AG04450 (cell line): ENCODE measurements at places on chromosomes 2 and 18.
A peak's percentile ranks its signal among the peaks of the same experiment; 100 is the strongest.

DNA sequence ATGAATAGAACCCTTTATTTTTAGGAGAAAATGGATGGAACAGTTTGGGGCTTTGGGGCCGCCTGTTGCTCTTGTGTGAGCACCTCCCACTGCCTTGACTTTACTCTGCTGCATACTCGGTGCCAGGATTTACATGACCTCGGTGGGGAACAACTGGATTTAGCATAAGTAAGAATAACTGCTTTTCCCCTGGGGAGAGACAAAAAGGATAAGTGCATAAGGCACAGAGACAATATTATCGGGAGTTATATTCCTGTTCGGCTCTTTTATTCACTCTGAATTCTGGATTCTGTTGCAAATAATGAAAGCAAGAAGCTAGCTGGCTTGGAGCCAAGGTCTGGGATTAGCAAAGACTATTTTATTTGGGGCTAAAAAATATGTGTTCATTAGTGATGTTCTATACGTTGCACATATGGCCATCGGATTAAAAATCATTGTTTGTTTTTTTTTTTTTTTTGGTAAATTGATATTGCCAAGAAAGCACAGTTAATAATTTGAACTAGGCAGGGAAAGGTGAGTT, 69.8 kb downstream of the CYBRD1 start:
- no peak for DNase-seq

DNA sequence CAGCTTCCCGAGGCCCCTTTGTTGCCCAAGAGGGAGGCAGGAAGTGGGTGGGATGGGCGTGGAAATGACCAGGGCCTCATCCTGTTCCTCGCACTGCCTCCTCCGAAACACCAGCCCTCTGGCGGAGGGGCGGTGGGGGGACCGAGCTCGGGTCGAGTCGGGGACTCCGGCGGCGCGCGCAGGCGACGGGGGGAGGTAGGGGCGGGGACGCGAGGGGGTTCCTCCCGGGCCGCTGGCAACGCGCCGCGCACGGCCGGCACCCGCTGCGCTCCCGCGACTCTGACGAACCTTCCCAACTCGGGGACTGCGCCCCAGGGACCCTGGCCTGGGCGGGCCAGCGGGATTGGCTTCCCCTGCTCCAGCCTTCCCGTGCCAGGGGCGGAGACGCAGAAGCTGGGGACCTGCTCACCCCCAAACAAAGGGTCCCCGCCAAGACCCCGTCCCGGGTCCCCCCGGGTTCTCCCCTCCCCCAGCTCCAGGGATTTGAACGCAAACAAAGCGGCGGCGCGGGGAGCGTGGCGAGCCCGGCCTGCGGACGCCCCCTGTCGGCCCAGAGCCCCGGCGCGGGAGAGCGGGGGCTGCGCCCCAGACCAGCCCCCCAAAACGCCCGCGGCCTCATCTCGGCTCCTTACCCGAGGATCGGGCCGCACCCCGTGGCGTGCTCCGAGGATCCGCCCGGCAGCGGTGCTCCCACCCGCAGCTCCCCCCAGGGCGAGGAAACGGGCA, 1.2 kb downstream of the SEMA4C start:
- DNase-seq: peak; percentile 83

DNA sequence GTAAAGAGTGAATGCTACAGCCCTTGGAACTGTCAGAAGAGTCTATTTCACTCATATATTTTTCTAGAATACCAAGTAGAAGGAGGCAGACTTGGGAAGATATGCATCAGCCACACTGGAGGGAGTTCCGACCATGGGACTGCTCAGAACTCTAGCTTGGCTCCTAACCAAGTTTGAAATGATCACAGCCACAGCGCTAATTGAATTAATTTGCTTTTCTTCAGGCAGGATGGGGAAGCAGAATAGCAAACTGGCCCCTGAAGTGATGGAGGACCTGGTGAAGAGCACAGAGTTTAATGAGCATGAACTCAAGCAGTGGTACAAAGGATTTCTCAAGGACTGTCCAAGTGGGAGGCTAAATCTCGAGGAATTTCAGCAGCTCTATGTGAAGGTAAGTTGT, 51.4 kb downstream of the VSNL1 start:
- no peak for DNase-seq

DNA sequence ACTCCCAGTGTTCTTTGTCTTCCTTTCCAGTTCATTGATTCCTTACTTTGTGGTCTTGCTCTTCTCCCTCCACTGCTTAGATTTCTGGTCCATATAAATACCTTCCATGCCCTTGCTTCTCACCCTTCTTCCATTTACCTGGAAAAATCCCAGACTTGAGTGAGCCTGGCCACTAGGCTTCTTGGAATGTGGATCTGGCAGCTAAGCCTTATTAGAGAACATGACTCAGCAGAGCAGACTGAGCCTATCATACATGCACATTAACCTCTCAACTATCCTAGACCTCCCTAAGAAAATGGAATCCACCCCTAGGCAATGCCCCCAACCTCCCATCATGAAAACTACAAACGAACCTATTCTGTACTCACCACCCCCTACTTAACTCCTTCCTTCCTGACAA, 127.7 kb downstream of the RHBDD1 start:
- DNase-seq: peak; percentile 13

DNA sequence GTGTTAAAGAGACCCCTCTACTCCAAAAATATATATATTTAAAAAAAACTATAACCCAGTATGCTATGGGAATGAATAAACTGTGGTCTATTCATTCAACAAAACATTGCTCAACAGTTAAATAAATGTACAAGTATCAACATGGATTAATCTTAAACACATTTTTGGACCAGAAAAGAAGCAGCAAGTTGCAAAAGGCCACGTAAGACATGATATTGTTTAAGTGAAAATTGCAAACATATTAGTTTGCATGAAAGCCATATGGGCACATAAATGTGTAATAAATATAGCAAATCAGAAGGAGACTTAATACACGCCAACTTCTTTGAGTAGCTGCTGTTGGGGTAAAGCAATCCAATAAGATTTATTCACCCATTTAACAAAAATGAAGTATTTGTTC, 321.5 kb downstream of the FBXO15 start:
- peak; percentile 38 for DNase-seq

GRCh38 chr18:32919799-32920198, 147.0 kb upstream of the KLHL14 start:
- no peak for DNase-seq

DNA sequence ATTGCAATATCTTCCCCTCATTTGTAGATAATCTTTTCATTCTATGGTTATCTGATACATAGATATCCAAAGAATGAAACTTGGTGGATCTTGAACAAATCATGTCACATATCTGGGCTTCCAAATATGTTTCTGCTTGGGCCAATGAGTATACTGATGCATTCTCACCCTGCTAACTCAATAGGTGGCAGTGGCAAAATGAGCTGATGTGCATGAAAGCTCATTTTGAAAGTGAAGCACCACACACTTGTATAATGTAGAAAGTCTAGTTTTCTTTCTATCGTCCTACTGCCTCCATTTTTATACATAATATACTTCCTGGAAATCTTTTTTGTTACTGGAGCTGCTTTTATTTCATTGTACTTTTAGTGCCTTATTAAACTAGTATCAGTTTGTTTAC, 208.2 kb downstream of the PRKCE start:
- no peak for DNase-seq

DNA sequence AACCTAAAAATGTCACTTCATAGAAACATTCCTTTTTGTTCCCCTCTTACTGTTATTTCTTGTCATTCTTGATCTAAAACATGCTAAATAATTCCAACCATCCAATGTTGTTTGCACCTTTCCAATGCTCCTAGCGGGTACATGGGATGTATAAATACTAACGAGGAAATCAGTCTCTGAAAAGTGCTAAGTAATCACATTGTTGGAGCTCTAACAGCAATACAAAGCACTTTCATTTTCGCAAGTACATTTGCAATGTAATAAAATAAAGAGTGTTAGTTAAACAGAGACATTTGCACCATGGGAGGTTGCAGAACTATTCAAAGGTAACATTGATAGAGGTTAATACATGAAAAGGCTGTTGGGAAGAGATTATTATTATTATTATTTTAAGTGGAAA, 286.2 kb upstream of the ACVR2A start:
- no peak for DNase-seq

- no peak for DNase-seq
Measured at GRCh38 chr2:154408786-154409185, 289.7 kb upstream of the KCNJ3 start.

DNA sequence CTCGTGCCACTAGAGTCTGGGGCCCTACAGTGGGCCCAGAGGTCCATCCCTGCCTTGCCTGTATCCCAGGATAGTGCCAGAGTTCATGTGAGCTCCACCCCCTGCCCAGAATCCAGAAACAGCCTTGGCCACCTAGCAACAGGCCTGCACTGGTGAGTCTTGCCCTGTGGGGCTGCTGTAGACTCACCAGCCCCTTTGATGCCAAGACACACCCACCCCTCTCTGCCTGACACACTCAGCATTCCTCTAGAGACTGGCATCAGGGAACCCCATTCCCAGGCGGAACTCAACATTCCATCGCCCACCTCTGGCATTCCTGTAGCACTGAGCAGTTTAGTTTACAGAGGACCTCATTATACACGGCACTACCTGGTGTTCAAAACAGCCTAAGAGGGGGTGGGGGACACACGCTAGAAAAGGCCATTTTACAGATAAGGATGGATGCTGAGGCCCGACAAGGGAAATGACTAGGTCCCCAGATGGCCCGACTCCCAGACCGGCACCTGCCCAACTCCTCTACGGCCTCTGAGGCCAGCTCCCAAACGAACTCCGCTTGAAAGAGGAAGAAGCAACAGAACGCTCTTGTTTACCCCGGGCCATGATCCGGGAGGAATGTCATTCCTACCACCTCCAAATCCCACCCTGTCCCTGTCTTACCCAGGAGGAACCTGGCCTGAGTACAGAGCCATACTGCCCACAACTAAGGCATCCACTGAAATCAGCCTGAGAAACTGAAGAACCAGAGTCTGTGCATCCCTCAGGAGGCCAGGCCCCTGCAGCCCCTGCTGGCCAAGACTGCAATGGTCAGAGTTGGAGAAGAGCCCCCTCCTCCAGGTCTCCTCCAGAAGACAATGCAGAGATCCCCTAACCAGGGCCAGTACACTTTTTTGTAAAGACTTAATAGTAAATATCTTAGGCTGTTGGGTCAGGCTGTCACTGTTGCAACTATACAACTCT, 180.2 kb downstream of the TNS1 start:
- no peak for DNase-seq

DNA sequence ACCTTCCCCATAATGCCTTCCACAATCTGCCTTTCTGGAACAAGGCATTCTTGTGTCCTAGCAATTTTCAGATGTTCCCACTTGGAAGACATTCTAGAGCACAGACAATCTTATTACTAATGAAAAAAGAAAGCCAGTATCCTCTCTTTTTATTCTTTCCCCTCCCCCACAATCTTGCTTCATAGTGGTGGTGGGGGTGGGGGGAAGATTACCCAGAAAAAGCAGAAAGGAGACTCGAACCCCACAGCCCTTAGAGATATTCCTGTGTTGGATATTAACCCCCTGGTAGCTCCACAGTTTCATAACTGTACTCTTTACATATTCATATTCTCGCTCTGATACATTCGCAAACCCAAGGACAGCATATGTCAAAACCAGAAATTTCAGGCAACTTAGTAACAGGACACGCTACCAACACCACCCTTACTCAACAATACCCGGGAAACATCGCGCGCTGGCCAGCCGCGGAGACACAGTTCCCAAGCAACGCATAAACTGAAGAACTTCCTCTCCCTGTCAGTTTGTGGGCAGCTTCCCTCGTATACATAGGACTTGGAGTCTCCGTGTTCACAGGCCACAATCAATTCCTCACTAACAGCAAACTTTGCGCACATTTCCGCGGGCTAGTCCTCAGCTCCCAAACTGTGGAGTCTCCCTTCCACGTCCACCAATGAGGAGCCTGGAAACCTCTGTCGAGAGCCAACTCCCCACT, 793 bp downstream of the NR4A2 start:
- no peak for DNase-seq
